ENCODE measurements at places on chromosomes 1 and 21.

DNA sequence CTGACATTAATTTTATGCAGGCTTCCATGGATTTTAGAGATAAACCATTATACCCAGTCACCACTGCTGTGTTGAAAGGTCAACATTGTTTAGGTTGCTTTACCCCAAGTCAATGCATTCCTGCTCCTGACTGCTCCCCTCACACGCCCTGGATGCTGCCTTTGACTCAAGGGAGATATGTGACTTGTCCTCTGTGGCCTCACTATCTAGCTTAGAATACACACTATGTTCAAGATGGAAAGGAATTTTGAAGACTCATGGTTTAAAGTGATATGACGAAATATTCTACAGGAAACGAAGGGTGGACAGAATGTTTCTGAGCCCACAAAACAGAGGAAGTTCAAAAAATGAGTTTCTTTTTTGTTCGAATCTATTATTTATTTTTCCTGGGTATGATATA lies 170.4 kb upstream of the NR5A2 start:
- no peak for DNase-seq

DNA sequence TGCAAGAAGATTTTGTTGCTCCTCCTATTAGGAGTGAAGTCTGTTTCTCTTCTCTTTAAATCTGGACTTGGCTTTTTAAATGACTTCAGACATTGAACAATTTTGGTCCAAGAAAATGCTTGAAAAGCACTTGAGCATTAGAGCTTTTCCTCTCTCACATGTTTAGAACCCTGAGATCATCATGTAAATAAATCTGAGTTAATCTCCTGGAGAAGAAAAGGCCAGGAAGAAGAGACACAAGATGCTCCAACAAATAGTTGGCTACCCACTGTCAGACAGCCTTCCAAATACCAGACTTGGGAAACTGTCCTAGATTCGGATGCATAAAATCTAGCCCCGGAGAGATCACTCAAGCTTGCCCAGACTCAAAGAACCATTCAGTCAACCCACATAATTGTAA lies 1353.1 kb upstream of the ADGRL4 start:
- DNase-seq, result no peak

DNA sequence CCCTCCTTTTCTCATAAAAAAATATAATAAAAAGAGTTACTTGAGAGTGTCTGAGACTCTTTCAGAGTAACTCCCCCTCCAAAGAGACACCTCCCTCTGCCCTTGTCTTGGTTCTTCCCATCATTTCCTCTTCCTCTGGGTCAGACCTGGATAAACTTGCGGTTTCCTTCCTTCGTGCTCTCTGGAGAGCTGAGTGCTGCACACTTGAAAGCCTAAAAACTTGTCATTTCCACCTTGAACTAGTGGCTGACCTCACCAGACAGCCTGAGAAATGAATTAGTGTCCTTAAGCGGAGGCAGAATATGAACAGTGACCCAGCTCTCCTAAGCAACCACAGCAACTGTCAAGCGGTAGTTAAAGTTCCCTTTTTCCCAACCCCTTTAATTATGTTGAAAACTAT lies 88.4 kb upstream of the PROX1 start:
- DNase-seq, result no peak

DNA sequence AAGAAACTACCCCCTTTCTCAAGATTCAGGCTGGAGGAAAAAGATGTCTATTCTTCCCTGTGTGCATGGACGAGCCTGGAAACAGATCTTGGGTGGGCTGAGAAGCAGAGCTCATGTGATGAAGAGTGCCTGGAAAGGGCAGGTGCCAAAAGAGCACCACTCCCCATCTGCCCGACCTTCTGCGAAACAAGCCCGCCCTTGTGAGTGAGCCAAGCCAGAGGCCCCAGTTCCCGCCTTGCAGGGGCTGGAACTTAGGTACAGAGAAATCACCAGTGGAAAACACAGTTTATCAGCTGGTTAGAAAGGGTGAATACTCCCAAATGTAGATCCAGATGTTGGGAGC lies 26.7 kb upstream of the A3GALT2 start:
- DNase-seq, result no peak

DNA sequence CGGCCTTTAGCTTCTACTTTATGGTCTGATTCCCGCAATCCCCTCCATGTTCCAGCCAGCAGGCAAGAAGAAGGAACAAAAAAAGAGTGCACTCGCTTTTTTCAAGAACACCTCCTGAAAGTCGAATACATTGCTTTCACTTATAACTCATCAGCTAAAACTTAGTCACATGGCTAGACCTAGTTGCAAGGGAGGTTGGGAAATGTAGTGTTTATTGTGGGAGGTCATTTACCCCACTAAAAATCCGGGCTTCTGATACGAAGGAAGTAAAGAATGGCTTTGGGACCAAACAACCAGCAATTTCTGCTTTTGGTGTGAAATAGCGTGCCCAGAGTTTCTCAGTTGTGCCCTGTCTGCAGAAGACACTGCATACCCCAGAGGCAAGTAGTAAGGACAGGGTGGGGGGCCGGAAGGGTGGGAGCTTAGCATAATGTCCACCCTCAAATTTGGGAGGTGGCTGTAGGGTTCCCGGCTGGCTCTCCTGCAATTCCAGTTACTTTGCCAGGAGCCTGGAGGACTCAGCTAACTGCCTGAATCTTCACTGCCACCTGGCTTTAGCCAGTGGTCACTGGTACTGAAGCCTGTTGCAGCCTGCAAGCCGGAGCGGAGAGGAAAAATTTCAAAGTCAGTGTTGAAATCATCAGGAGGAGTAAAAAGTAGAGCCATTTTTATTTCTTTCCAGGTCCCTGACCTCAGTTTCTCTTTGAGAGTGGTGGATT lies 57.7 kb upstream of the F3 start:
- peak; percentile 63 for DNase-seq

GRCh38 chr1:109906160-109906838 lies 4.3 kb upstream of the CSF1 start:
- no peak for DNase-seq

GRCh38 chr1:198246337-198246736 lies 89.5 kb downstream of the NEK7 start:
- DNase-seq, result no peak
